ENCODE measurements at places on chromosomes 12 and 14.

GRCh38 chr12:116389990-116390389, 112.5 kb upstream of the MED13L start:
- no peak for DNase-seq

GRCh38 chr12:30989754-30990153, 63.2 kb downstream of the TSPAN11 start:
- no peak for DNase-seq

GRCh38 chr12:89861086-89861485, 152.4 kb upstream of the ATP2B1 start:
- no peak for DNase-seq

DNA sequence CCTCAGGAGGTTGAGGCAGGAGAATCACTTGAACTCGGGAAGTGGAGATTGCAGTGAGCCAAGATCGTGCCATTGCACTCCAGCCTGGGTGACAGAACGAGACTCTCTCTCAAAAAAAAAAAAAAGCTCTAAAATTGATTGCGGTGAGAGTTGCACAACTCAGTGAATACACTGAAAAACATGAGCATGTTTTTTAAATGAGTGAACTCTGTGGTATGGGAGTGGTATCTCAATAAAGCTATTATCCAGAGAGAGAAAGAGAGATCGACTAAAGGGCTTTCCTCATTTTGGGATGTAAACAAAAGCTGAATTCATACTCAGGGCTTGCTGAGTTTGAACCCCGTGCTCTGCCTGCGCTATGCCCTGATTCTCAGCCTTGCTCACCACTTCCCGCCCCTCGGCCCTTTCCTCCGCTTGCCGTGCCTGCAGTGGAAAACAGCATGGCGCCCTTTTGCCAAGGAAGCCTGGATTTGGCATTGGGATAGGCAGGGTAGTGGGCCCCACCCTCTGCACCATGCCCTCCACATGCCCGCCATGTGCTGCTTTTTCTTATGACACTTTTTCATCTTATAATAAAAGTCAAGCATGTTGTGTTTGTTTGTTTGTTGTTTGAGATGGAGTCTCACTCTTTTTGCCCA, 102.5 kb downstream of the LGMN start:
- no peak for DNase-seq

DNA sequence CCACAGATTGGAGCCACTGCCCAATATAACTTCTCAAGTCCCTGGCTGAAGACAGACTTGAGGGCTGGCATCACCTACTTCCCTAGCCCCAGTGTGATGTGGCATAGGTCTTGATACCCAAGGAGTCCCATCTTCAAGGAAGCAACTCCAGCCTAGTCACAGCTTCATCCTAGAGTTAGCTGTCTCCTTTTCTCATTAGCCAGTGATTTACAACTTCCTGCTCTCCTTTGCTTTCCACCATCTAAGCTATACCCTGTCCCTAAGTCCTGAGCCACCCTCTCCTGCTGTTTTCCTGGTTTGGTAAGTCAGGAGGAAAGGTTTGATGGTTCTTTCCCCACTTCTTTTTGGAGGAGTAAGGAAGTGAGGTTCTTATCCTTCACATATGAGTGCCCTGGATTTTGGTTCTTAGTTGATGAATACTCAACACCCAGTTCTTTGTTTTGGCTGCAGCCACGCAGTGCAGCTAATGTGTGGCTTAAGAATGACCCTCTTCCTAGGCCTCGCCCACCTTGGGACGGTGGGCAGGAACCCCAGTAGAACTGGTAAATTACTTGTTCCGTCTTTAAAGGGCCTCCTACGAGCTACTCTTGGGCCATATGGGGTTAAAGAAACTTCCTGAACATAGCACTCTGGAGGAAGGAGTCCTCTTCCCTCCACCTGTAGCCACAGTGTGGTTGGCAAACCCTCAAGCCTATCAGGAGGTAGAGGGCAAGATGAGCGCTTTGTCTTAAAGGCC, 3.9 kb upstream of the GPX2 start:
- no peak for DNase-seq

GRCh38 chr12:34604227-34604626, 581.9 kb downstream of the ALG10 start:
- DNase-seq: no peak

DNA sequence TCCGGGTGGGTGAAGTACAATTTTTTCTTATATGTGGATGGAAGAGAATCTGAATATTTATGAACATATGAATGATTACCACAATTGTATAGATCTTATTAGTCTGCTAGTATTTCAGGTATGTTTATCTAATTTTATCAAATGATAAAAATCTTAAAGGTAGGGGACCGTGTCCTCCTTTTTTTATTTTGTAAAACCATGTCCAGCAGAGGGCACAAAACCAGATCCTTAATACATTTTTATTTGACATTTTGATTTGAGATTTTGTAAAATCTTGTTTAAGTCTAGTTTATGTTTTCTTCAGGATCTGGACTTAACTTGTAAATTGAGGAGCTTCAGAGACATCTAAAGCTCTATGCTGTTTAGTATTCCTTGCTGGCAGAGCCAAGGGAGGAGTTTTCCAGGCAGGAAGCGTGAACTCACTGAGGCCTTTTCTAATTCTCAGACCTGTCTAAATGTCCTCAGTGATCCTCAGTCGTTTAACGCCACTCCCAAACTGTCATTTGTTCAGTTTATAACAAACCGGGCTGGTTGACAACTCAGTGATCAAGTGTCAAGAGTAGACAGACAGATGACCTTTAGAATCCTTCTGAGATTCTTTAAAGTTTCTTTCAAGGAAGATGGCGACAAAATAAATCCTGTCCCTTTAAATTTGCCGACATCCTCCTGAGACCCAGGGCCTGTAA, 263.9 kb downstream of the KTN1 start:
- no peak for DNase-seq

- no peak for DNase-seq
Measured at GRCh38 chr12:117380083-117380482, 18.7 kb upstream of the NOS1 start.

GRCh38 chr12:54191550-54192022, 2.8 kb upstream of the SMUG1 start:
- peak; percentile 58 for DNase-seq

GRCh38 chr14:106459971-106460730, 933.8 kb downstream of the TMEM121 start:
- DNase-seq: peak; percentile 46

DNA sequence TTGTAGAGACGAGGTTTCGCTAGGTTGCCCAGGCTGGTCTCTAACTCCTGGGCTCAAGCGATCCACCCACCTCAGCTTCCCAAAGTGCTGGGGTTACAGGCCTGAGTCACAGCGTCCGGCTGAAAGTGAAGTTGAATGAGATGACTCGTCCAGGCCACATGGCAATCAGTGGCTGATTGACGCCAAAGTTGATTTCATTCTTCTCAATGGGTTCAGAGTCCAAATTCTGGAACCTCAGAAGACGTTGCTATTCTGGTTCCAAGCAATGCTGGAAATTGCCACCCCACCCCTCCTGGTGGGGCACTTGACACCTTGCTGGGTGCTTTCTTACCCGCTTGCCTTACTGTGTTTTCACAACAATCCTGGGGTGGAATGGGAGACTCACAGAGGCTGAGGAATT, 14.9 kb downstream of the ABCB9 start:
- DNase-seq: no peak

- DNase-seq: no peak
Measured at GRCh38 chr14:87043667-87044200, 949.2 kb downstream of the GALC start.

DNA sequence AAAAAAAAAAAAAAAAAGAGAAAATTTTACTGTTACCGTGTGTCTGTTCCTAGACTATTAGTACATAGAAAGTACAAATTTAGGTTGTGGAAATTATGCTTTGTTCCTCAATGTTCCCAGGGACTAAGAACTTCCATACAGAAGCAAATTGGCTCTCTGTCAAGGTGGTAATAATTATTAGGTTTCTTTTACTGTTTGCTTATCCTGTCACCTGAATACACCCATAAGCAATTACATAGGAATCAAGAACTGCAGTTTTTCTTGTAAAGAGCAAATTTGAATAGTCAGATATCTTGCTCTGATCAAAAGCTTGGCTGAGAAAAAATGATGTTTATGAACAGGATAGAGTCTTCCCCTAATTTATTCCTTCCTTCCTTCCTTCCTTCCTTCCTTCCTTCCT, 191.2 kb downstream of the AEBP2 start:
- no peak for DNase-seq

DNA sequence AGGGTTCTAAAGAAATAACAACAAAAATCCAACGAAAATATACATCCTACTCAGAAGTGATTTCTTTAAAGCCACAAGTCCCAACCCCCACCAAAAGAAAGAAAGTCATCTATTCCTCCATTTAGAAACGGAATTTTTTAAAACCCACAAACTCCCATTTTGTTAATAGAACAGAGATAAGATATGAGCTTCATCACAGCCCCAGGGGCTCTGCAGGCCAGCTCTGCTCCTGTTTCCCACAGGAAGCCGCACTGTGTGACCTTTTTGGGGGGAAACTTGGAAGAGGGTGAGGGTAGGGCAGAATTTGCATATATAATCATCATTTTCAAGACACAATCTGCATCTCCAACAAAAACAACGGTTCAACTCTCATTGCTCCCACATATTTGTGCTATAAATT, 2.8 kb downstream of the FBXL14 start:
- no peak for DNase-seq

DNA sequence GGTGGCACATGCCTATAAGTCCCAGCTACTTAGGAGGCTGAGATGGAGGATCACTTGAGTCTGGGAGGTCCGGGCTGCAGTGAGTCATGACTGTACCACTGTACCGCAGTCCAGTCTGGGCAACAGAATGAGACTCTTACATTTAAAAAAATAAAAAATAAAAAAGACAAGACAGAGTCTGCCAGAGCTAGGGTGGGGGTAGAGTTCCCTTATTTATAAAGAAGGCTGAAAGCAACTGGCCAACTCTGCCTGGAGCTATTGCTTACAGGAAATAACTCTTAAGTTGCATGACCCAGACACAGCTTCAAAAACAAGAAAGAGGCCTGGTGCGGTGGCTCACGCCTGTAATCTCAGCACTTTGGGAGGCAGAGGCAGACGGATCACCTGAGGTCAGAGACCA, 31.5 kb downstream of the NUMB start:
- DNase-seq: no peak

GRCh38 chr14:55928276-55928675, 189.9 kb upstream of the PELI2 start:
- DNase-seq: no peak

- no peak for DNase-seq
Measured at GRCh38 chr14:84128050-84128449, 1401.9 kb upstream of the FLRT2 start.

DNA sequence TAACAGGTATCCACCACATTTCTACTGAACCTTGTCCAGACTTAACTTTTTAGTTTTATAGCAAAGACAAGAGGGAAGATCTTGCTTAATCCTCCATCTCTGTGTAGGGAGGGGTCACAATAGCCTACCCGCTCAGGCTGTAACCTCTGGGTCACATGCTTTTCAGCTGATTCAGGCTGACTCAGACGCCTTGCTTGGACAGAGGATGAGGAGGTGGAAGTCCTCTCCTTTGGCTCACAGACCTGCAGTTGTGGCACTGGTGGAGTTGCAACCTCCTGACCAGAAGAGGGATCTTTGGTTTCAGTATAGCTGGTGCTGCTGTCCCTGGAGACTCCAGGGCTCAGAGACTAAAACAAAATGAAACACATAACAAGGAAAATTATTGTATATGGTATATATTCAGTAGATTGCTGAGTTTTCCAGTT, 16.2 kb downstream of the ACIN1 start:
- no peak for DNase-seq

DNA sequence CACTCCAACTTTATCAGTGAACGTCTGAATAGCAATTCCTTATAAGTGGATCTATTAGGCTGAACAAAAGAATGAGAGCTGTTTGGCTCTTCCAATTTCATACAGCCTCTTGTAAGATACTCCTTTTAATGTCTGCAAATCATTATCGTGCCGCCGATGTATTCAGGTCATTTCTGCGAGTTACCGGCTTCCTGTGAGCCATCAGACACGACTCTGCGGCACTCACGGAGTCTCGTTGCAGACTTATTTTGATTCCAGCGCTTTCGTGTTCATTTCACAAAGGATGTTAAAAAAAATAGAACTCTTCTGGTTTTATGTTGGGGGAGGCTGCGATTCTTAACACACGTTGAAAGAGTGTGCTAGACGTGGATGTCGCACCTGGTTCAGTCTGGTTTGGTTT, 106.6 kb downstream of the GLT1D1 start:
- no peak for DNase-seq
